ENCODE measurements at places on chromosomes 6 and 20.

- no peak for DNase-seq
These were observed 91.0 kb downstream of the COL12A1 start for GRCh38 chr6:75114806-75115205.

- no peak for DNase-seq
These were observed 29.0 kb downstream of the PTPRA start for GRCh38 chr20:2902291-2902690.

DNA sequence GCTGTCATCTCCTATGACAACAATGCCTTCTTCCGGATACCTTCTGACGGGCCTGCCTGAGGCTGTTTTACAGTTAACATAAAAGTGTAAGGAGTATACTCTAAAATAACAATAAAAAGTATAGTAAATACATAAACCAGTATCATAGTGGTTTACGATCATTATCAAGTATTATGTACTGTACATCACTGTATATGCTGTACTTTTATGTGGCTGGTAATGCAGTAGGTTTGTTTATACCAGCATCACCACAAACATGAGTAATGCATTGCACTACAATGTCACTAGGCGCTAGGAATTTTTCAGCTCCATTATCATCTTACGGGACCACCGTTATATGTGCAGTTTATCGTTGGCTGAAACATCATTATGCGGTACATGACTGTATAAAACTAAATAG is 76.5 kb downstream of the VEGFA start:
- DNase-seq, result no peak

DNA sequence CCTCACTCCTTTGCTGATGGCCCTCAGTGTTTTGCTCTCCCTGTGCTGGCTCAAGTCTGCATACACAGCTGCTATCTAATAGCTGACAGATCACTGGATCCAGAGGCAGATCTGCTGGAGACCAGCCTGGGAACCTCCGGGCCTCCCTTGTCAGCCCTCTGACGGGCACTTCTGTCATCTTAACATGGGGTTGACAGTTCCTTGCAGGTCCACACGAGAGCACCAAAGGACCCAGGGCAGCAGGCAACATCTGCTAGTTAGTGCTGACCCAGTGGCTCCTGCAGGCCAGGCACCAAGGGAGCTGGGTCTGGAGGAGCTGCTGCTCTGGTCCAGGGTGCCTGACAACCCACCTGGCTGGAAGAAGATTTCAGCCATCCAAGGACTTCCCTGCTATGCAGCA is 208.1 kb downstream of the UST start:
- DNase-seq, result no peak

- peak; percentile 41 for DNase-seq
These were observed 311.7 kb upstream of the JAG1 start for GRCh38 chr20:10985536-10985935.

- no peak for DNase-seq
These were observed 286.8 kb downstream of the HACE1 start for GRCh38 chr6:104572901-104573300.

GRCh38 chr6:130093546-130093945 is 75.2 kb downstream of the L3MBTL3 start:
- no peak for DNase-seq

GRCh38 chr20:59605601-59606364 is 1.4 kb downstream of the PHACTR3 start:
- DNase-seq, result no peak

DNA sequence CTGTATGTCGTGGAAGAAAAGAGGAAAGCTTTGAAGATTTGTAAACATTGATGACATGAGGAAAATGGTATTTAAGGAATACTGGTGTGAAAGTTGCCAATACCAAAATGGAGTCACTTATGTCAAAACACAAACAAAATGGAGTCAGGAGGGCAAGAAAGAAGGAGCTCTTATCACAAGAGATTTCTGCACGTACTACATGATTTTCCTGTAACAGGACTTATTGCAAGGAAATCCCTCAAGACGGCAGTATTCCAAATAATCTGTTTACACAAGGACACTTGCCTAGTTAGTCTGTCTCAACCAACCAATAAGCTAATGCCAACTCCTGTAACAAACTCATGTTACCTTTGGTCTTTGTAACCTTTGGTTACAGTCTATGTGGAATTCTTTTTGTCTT is 29.8 kb downstream of the SLC2A12 start:
- no peak for DNase-seq

DNA sequence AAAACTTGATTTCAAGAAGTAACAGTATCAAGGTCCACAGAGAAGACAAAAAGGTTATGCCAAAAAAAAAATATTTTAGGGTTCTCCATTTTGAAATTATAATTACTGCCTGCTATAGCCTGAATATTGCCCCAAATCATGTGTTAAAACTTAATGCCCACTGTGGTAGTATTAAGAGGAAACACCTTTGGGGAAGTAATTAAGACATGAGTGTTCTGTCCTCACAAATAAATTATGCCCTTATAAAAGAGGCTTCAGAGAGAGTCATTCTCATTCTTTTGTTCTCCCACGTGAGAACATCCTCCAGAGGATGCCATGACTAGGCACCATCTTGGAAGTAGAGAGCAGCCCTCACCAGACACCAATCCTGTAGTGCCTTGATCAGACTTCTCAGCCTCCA is 66.2 kb downstream of the GMDS start:
- no peak for DNase-seq

DNA sequence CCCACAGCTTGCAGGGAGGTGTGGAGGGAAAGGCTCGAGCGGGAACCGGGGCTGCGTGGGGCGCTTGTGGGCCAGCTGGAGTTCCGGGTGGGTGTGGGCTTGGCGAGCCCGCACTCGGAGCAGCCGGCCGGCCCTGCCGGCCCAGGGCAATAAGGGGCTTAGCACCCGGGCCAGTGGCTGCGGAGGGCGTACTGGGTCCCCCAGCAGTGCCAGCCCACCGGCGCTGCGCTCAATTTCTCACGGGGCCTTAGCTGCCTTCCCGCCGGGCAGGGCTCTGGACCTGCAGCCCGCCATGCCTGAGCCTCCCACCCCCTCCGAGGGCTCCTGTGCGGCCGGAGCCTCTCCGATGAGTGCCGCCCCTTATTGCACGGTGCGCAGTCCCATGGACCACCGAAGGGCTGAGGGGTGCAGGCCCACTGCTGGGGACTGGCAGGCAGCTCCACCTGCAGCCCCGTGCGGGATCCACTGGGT is 1242.2 kb upstream of the EYS start:
- DNase-seq, result no peak

GRCh38 chr20:39605908-39606307 is 643.8 kb downstream of the DHX35 start:
- DNase-seq, result no peak

DNA sequence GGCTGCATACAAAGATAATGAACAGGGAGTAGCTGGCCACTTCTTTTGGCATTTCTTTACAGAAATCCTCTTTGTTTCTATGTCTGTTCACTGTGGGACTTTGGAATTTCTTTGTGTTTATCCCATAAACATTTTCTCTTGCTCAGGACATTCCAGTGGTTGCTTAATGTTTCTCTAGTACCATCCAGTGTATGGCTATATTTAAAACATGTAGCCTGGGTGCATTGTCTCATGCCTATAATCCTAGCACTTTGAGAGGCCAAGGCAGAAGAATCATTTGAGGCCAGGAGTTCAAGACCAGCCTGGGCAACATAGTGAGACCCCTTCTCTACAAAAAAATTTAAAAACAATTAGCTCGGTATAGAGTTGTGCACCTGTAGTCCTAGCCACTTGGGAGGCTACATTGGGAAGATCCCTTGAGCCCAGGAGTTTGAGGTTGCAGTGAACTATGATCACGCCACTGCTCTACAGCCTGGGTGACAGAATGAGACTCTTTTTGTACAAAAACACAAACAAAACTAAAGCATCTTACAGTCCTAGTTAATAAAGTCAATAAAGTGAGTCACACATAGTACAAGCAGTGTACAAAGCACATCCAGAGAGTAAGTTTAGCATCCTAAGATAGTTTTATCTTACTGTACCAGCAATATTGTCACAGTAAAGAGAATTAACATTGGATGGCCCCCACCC is 63.3 kb downstream of the ZFAND3 start:
- peak; percentile 86 for DNase-seq

All from adipocyte (in vitro differentiated cells).